ENCODE measurements at places on chromosomes 13 and 19.

DNA sequence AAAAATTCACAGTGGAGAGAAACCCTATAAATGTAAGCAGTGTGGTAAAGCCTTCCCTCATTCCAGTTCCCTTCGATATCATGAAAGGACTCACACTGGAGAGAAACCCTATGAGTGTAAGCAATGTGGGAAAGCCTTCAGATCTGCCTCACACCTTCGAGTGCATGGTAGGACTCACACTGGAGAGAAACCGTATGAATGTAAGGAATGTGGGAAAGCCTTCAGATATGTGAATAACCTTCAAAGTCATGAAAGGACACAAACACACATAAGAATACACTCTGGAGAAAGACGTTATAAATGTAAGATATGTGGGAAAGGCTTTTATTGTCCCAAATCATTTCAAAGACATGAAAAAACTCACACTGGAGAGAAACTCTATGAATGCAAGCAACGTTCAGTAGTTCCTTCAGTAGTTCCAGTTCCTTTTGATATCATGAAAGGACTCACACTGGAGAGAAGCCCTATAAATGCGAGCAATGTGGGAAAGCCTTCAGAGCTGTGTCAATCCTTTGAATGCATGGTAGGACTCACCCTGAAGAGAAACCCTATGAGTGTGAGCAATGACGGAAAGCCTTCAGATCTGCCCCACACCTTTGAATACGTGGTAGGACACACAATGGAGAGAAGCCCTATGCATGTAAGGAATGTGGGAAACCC is 16.1 kb upstream of the ZNF439 start:
- no peak for DNase-seq

DNA sequence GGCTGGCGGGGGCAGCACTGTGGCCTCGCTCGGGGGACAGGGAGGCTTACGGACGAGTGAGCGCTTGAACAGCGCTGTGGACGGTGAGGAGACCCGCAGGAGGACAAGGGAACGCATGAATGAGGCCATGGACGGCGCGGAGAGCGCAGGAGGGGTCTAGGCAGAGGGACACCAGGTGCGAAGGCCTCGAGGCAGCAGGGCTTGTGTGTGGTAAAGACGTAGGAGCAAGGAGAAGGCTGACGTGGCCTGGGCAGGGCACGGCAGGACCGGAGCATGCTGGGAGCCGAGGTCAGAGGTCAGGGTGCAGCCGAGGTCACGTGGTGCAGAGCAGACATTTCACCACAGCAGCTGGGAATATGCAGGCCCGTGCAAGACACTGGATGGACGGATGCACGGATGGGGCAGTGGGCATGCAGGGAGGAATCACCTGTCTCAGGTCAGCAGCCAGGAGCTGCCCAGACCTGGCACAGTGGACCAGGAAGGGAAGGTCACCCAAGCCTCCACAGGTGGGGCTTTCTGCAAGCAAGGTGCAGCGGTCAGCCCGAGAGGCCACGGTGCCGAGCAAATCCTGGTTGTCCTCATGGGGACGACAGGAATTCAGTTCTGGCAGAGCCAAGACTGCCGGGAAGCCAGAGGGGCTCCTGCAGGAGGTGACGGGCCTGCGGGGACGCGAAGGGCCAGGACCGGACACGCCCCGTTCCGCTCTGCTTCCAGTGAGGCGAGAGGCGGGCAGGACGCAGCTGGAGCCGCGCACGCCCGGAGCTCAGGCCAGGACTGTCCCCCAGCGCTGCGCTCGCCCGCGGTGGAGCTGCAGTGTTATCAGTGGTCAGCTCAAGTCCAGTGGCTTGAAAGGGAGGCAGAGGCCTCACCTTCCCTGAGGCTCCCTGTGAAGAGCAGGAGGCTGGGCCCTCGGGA is 72.2 kb downstream of the RASA3 start:
- DNase-seq = no peak

- no peak for DNase-seq
Observed at GRCh38 chr19:55044771-55045716, 7.0 kb upstream of the GP6 start.

- DNase-seq = peak; percentile 71
Observed at GRCh38 chr13:100513987-100514670, 74.5 kb downstream of the GGACT start.

DNA sequence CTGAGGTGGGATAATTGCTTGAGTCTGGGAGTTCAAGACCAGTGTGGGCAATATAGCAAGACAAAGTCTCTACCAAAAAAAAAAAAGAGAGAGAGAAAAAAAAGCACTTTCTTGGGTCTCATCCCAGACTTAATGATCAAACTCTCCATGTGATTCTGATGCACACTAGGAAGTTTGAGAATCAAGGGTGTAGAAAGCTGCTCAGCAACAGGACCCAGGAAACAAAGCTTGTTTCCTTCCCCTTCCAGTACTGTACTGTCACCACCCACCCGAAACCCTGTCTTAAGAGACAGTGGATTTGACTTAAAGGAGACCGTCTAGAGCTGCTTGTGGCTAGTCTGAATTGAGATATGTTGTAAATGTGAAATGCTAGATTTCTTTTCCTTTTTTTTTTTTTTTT is 5.8 kb downstream of the MISP3 start:
- no peak for DNase-seq

GRCh38 chr19:50414864-50415660 is 3.7 kb upstream of the SPIB start:
- DNase-seq = no peak

- no peak for DNase-seq
Observed at GRCh38 chr13:37100731-37101130, 4.7 kb downstream of the CSNK1A1L start.

DNA sequence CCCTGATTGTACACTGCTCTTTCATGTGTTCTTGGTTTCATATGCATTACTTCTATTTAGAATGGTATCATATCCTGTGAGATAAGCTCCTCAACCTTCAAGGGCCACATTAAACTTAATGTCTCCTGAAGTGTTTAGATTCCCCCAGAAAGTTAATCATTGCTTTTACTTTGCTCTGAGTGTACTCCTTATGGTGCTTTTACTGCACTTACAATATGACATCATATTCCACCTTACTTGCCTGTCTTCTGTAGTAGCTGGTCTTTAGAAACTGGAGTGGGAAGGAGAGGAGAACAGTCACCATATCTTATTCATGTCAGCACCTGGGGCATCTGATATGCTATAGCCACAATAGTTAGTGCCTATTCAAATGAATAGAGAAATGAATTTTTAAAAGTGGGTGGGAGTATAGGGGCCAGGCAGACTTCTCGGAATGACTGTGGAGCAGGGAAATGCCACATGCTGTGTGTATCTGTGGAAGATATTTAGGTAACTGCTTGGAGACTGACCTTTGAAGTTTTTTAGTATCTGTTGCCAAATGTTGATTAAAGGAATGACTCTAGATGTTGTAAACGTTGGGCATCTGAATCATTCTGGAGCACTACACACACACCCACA is 40.2 kb downstream of the SLAIN1 start:
- DNase-seq = no peak

- peak; percentile 85 for DNase-seq
Observed at GRCh38 chr13:94317063-94317491, 162.4 kb downstream of the DCT start.

GRCh38 chr19:34109596-34109995 is 62.7 kb upstream of the LSM14A start:
- no peak for DNase-seq

DNA sequence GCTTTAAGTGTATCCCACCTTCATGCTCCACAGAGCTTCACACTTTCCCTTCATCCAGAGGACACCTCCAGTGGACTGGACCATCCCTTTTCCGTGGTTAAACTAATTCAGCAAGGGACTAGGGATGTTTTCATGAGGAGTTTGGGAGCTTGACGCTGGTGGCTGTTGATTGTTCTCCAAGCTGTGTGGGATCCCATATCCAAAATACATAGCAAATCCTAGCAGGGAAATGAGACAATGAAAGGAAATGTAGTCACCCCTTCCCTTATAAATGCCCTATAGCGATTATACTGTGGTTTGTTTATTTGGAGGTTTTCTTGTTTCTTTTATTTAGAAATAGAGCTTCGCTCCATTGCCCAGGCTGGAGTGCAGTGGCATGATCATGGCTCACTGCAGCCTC is 31.6 kb upstream of the DPRX start:
- DNase-seq = no peak

GRCh38 chr19:3253270-3253669 is 28.8 kb downstream of the CELF5 start:
- DNase-seq = no peak

- DNase-seq = no peak
Observed at GRCh38 chr19:43940719-43941118, 5.6 kb upstream of the ZNF45 start.

GRCh38 chr13:20340759-20341171 is 108.6 kb upstream of the GJB6 start:
- DNase-seq = peak; percentile 3

DNA sequence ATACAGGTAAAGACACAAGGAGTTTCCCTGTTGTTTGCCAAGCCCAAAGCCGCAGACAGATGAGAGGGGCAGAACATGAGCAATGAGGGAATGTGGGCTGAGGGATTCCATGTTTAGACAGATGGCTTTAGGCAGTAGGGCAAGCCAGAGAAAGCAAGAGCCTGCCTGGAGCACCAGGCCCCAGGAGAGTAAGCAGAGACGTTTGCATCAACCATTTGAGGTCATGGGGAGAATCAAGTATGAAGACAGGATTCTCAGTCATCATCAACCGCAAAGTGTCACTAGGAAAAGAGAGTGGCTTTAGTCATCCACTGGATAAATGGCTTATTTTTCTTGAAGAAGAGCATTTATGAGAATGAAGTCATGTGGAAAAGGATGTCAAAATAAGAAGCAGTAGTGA is 184.7 kb downstream of the COG6 start:
- no peak for DNase-seq

DNA sequence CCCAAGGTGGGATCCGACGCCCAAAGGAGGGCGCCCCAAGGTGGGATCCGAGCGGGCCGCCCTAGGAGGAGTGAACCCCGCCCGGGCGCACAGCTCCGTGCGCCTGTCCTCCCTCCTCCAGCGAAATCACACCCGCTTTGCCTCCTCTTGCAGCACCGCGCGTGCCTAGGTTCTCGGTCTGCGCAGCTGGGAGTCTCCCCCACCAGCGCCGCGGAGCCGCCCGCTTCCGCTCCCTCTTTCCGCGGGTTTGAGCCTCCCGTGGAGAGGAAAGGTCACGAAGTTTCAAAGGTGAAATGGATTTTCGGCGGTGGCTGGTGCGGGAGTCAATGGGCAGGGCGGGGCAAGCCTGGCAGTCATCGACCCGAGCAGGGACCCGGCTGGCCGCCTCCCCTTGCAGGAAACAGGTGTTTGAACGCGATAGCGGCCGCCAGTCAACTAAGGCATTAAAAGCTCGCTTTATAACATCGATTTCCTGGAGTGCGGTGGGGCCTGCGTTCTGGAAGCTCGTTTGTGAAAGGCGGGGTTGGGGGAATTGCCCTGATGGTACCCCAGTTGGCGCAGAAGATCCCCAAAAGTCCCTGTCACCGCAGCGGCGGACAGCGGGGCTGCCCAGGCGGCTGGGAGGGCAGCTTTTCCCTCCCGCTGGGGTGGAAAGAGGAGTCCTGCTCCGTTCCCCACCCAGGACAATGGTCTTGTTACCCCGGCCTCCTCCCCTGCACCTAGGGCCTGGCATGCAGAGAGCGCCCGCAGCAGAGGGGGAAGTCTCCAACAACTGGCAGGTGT is 9.0 kb upstream of the SOX1 start:
- DNase-seq = no peak

GRCh38 chr13:51271528-51272085 is 49.4 kb downstream of the FAM124A start:
- no peak for DNase-seq

DNA sequence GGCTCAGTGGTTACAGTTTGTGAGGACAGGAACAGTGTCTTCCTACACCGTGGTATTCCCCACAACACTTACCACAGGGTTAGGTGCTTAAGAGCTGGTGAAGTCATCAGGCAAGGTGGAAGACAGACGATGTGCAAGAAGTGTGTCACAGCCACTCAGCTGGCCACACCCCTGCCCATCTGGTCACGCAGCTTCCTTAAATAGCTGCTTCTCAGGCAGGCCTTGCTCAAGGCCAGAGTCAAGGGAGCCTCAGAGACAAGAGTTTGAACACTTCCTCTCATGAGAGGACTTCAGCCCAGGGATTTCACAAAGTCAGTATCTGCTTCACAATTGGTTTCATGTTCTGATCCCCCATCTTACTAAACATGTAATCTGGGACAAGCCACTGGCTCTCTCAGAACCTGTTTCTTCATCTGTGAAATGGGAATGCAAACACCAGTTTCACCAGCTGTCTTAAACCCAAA is 80.3 kb upstream of the FRY start:
- no peak for DNase-seq

DNA sequence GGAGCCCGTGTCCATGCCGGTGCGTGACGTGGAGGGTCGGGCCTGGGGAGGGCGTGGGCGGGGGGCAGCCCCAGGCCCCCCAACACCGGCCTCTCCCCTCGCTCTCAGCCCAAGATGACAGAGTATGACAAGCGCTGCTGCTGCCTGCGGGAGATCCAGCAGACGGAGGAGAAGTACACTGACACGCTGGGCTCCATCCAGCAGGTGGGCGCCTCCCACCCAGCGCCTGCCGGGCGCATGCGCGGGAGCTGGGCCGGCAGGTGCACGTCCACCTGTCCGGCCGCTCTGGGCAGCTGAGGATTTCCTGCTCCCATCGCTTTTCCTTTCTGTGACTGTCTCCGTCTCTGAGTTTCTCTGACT is 49.8 kb downstream of the VAV1 start:
- no peak for DNase-seq

- DNase-seq = no peak
Observed at GRCh38 chr13:79385694-79386093, 20.4 kb downstream of the RBM26 start.

- no peak for DNase-seq
Observed at GRCh38 chr13:114103801-114104654, 28.4 kb downstream of the RASA3 start.

DNA sequence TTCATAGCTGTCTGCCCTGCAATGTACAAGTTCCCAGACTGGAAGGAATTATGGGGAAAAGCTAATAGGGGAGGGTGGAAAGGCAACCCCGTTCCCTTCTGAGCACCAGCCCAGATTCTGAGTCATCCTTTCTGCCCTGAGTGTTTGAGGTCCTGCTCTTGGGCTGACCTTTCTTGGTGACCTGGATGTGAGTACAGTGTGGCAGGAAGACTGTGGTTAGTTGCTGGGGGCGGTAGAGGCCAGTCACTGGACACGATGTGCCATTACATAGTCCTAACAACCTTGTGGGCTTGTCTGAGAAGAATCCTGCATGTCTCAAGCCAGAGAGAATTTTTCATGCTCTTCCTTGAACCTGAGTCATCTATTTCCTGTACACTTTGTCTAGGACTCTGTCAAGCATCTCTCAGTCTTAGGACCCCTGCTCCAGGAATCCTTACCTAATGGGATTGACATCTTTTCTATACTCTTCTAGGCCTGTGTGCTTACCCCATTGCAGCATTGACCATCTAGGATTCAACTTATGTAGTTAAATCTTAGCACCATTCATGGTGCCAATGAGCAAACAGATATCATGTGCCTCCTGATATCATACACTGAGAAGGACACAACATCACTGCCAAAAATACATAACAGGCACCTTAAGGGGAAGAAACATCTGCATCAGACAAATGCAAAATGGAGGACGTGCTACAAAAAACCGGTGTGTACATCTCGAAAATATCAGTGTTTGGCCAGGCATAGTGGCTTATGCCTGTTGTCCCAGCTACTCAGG is 8.1 kb upstream of the ANGPTL4 start:
- no peak for DNase-seq

All from SK-N-MC (cell line).